ENCODE measurements at places on chromosomes 1 and 21.

DNA sequence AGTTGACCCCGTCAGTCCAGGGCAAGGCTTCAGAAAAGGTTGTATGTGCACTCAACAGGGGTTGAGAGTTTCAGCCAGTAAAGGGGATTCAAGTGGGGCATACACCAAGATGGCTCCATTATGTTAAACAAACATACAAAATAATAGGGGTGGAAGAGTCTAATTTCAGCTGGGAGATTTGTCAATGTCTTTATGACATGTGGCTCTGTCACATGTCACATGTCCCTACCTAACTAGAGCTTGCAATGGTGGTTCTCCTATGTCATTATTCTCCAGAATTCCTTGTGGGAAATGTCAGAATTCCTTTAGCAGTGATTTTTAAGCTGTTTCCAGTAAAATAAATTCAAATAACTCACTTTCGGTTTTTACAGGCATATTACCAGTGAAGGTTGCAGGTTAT lies 392.0 kb upstream of the ADGRL4 start:
- no peak for DNase-seq

DNA sequence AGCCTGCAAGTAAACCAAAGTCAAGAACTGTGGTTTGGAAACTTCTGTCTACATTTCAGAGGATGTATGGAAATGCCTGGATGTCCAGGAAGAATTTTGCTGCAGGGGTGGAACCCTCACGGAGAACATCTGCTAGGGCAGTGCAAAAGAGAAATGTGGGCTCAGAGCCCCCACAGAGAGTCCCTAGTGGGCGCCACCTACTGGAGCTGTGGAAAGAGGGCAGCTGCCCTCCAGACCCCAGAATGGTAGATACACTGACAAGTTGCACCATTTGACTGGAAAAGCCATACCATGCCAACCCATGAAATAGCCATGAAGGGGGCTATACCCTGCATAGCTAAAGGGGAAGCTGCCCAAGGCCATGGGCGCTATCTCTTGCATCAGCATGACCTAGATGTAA lies 1672.4 kb downstream of the KCNT2 start:
- no peak for DNase-seq

DNA sequence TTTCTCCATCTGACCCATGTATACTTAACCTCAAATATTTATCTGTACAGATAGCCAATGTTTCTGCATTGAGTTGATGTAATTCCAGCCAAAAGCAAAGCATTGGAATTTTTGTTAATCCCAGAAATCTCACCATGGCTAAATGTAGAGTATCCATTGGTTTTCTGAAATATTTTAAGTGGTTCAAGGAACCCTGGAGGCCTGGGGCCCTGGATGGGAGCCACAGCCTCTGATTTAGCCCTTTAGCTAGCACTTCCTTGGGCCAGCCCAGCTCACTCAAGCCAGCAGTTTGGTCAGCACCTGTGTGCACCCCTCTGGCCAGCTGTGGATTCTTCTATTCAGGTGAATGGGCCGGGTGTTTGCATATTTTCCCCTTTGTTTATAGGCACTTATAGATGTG lies 18.8 kb upstream of the EPS8L3 start:
- no peak for DNase-seq

DNA sequence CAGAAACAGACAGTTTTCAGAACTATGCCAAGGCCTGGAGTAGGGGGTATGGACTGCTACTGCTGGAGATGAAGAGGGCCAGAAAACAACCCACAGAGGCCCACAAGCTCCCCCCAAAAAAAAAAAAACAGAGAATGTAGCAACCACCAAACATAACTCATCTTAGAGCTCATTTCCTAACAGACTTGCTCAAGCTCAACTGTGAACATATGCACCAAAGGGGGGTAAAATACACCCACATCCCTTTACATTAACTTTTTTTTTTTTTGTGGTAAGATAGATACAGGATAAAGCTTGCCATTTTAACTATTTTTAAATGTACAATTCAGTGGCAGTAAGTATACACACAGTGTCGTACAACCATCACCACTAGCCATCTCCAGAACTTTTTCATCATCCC lies 36.0 kb downstream of the SEC16B start:
- DNase-seq: no peak

DNA sequence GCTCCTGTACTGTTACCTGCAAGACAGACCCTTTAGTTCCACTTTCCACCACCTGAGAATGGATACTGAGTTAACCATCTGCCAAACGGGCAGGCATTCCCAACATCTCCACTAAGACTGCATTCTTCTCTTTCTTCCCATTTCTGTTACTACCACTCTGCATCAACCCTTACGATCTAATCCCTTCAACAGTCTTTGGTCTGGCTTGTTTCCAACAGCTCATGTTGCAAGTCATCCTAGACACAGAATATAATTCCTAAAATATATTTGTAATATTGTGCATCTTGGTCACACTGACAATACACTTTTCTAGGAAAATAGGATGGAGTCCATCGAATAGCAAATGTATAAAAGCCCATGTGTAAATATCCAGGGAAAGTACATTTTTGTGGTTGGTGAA lies 166.7 kb downstream of the SIPA1L2 start:
- DNase-seq: no peak

GRCh38 chr1:38073534-38074301 lies 27.1 kb upstream of the POU3F1 start:
- DNase-seq: no peak

GRCh38 chr1:187476671-187477070 lies 647.9 kb downstream of the PLA2G4A start:
- no peak for DNase-seq

DNA sequence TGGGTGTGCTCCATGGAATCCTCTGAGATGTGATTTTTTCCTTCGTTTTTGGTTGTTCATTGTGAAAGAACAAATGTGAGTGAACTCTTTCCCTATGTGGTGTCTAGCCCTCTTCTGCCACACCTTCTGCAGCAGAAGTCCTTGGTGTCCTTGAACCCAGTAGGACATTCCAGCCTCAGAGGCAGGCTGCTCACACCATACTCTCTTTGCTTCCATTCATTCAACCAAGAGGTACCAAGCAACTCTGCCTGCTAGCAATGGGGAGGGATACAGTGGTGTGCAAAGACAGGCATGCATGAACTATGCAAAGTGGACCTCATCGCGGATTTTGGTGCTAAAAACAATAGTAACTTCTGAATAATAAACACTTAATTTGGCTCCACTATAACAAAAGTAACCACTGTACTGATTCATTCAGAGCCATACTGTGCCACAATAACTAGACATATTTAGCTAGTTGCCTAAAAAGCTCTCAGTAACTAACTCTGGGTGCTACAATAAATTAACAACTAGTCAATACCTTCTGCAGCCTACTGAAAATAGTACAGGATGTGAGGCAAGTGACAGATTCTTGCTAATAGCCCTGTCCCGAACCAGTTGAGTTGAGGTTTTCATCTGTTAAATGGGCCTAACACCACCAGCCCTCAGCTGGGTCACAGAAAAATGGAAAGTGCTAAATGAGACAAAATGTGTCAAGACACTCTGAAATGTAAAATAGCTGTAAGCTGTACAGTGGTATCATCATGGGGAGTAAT lies 155.4 kb downstream of the SLC45A1 start:
- no peak for DNase-seq

DNA sequence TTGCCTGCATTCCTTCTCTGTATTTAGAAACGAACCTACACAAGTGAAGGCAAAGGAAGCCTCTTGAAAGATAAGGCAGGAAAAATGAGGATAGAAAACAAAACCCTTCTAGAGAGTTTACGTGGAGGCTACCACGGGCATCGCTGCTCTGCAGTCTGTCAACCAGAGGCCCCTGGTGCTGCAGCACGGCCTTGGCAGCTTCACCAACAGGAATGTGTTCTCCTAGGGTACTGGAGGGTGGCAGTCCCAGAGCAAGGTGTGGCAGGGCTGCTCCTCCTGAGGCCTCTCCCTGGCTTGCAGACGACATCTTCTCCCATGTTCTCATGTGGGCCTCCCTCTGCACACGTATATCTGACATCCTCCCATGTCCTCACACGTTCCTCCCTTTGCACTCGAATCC lies 57.6 kb upstream of the SAMD11 start:
- DNase-seq: no peak

- no peak for DNase-seq
Observed at GRCh38 chr1:239458144-239458500, 71.8 kb downstream of the CHRM3 start.

GRCh38 chr1:95039360-95040031 lies 33.3 kb downstream of the ALG14 start:
- no peak for DNase-seq

DNA sequence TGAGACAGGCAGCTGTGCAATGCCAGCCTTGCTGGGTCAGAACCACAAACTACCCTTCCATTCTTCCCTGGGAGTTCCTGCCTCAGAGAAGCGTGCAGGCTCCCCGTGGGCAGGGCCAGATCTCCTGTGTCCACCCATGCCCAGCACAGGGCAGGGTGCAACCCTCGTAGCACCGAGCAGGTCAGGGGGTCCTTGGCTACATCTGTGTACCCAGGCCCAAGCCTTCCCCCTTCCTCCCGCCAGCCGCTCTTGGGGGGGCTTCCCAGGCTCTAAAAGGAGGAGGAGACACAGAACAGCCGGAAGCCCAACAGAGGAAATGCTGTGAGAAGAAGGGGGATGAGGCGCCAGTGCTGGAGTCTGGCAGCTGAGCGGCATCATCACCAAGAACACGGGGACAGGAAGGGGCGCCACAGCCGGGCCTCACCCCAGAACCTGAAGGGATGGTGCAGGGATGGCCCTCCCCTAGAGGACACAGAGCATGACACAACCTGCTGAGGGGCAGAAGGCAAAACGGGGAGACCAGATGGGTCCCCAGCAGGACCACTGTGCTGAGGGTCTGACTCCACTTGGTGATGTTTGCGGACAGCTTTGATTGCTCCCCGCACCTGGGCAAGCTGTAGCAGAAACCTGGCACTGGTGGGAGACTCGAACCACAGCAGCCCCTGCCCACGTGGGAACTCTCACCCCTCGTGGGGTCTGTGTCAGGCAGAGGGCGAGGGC lies 233.2 kb downstream of the NPHP4 start:
- no peak for DNase-seq

- DNase-seq: peak; percentile 44
Observed at GRCh38 chr1:29703596-29704370, 467.5 kb downstream of the PTPRU start.

DNA sequence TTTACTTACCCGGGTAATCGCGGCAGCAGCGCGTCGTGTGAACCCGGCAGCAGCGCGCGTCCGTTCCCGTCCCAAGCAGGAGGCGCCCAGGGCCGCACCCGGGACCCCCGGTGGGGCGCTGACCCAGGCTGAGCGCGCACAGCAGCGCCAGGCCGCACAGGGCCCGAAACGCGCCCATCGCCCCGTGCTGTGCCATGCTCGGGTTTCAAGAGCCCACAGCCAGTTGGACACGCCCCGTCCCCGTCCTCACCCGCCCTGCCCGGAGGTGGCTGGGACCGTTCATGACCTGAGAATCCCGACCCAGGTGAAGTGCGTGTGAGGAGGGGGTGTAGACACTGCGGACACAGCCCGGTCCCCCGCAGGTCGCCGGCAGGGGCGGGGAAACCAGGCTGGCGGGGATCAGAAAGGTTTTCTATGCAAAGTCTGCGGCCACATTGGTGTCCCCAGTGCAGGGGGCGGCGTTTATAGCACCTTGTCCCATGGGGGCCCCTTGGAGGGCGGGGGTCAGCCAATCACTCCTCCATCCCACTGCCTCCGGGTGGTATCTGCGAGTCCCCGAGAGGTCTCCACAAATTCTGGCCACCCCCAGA lies at the start of gene TNFRSF18:
Gene TNFRSF18, minus strand, starts transcription at position 217 of the 590 bp plus-strand sequence. Its CDS starts 21 bp downstream, at position 196.
- peak; percentile 7 for DNase-seq

DNA sequence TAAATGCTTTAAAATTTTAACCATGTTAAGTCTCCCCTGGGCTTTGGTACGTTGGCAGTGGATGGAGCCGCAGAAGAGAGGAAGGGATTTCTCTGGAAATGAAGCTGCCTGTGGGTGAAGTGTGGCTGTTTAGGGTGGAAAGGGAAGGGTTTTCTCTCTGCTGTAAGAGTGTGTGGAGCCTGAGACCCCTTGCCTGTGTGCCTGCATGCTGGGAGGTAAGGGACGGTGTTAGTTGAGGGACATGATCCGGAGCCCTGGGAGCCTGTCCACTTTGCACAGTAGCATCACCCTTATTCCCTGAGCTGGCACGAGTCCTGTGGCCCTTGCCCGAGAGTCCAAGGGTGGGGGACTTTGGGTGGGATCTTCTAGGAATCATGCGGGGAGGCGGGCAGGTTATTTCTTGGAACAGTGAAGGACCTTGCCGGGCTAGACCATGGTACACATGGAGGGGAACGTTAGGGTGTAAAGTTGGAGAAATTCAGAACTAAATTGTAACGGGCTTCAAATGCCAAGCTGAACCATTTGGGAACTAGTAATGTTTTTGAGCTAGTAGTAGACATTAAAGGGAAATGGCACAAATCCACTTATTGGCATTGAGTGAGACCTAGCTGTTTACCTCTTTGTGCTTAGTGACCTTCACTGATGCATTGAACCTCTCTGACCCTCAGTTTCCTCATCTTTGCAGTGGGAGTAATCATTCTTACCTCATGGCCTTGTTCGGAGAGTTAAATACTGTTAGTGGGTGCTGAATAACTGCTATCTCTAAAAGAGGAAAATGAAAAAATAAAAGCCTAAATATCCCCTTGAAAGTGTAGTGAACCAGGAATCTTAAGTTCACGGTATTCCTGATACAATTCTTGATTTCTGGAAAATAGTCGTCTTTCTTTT lies 3.5 kb downstream of the GALNT2 start:
- no peak for DNase-seq

DNA sequence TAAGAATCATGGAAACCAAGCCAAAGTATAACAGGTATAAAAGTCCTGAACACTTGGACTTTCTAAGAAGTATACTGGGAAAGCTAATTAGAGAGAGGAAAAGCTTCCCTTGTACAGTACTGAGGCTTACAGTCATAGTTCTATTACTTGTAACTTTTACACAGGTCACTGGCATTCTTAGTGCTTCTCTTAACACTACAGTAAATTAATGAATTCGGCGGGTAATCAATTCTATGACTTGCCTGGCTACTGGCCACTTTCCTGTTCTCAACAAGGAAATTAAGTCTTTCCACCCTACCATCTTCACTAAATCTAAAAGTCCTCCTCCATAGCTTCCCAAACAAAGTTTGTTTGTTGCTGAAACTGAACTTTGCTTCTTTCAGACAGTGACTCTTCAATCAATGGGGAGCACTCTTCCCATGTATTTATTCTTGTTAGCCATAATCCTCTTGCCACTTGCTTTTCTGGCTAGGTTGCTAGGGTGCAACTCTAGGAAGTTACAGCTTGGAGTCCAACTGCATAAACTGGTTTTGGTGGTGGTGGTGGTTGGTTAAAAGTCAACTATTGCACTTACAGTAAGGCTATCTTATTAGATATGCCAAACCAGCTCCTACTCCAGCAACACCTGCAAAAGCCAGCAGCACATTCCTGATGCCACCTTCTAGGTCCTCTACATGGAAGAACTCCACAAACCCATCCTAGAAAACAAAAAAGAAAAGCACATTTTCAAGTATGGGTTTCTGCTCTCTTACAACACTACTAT lies 2.4 kb downstream of the MCL1 start:
- no peak for DNase-seq

- no peak for DNase-seq
Observed at GRCh38 chr1:10734375-10734774, 62.1 kb downstream of the CASZ1 start.

- DNase-seq: no peak
Observed at GRCh38 chr1:51565009-51565408, 45.9 kb upstream of the EPS15 start.

GRCh38 chr1:4768553-4768952 lies 114.1 kb downstream of the AJAP1 start:
- peak; percentile 7 for DNase-seq
